Left forelimb (tissue), 1 donor: ENCODE measurements at places on chromosomes 16 and 17.

GRCh38 chr17:74368341-74369081 is 1.2 kb downstream of the GPR142 start:
- no peak for DNase-seq

- no peak for DNase-seq
Measured at GRCh38 chr17:80316927-80317705, 56.5 kb downstream of the RNF213 start.

- DNase-seq, result no peak
Measured at GRCh38 chr16:2498531-2499253, 15.1 kb upstream of the ATP6V0C start.

- DNase-seq, result no peak
Measured at GRCh38 chr17:44768505-44769142, 9.8 kb downstream of the ADAM11 start.

- no peak for DNase-seq
Measured at GRCh38 chr17:42678951-42679491, 2.2 kb upstream of the PLEKHH3 start.

DNA sequence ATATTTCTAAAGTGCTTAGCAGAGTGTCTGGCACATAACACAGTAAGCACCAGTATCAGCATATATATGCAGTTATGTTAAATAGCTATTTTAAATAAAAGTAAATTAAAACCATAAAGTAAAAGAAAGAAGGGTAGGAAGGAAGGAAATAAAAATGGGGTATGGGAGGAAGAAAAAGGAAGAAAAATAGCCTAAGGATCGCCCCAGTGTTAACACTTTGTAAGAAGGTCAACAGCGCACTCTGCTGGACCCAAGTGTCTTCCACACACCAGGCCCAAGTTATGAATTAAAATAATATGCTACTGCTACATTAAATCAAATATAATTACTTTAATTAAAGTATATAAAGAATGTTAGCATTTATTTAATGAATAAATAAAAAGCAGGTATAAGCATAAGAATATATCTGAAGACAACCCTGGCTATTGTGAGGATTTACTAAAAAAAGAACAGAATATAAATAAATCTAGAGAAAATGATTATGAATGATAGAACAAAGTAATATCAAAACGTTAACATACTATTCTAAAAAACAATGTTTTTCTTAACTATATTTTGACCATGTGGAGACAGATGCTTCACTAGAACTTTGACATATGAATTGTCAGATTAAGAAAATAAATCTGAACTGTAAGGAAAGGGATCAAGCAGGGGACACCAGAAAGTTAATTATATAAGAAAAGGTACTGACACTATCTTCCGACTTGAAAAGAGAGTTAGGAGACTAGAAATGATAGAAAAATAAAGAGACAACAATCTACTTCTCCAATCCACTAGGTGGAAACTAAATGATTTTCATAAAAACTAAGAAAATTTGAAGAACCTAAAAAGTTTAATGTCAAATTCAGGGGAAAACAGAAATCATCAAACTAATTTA is 25.9 kb downstream of the BRIP1 start:
- DNase-seq, result no peak

DNA sequence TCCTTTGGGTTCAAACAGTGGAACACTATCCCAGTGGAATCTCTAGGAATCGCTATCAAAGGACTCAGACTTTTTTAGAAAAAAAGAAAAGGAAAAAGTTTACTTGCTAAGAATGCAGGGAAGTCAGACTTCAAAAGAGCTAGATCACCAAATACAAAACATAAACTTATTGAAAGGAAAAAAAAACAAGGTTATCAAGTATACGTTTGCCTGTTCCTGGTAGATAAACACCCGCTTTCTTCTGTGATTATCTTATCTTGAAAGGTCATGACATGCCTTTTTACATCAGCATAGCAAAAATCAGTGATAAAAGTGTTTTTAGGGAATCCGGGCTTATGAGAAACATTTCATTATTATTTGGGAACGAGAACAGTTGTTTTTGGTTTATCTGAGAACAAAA is 129.3 kb upstream of the TMEM97 start:
- DNase-seq, result no peak

GRCh38 chr17:45677770-45678169 is 106.3 kb upstream of the CRHR1 start:
- DNase-seq, result no peak
